ENCODE measurements at places on chromosomes 11 and 22.

DNA sequence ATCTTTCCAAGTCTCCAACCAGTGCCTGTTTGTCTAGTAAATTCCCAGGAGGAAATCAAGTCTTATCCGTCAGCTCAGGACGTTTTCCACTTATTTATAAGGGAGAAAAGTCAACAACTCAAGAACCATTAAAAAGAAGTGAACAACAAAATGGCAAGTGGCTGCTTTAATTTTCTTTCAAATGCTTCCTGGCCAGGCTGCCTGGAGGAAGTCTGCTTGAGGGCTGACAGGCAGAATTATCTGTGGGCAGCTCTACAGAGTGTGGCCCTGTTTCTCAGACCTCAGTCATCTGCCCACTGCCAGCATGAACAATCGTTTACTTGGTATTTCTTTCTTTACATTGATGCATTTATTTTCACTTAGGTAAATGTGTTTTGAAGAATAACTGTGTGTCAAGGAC lies 281.9 kb upstream of the ISX start:
- no peak for DNase-seq

- no peak for DNase-seq
Measured at GRCh38 chr11:106959800-106960199, 58.5 kb downstream of the GUCY1A2 start.

- no peak for DNase-seq
Measured at GRCh38 chr11:19525276-19525675, 187.4 kb upstream of the NAV2 start.

- no peak for DNase-seq
Measured at GRCh38 chr11:24589064-24589463, 92.2 kb downstream of the LUZP2 start.

- DNase-seq: no peak
Measured at GRCh38 chr11:113895367-113896155, 9.0 kb upstream of the HTR3B start.

- DNase-seq: no peak
Measured at GRCh38 chr22:25111579-25112517, 87.8 kb upstream of the CRYBB3 start.

- no peak for DNase-seq
Measured at GRCh38 chr22:25569983-25570382, 5.5 kb downstream of the GRK3 start.

DNA sequence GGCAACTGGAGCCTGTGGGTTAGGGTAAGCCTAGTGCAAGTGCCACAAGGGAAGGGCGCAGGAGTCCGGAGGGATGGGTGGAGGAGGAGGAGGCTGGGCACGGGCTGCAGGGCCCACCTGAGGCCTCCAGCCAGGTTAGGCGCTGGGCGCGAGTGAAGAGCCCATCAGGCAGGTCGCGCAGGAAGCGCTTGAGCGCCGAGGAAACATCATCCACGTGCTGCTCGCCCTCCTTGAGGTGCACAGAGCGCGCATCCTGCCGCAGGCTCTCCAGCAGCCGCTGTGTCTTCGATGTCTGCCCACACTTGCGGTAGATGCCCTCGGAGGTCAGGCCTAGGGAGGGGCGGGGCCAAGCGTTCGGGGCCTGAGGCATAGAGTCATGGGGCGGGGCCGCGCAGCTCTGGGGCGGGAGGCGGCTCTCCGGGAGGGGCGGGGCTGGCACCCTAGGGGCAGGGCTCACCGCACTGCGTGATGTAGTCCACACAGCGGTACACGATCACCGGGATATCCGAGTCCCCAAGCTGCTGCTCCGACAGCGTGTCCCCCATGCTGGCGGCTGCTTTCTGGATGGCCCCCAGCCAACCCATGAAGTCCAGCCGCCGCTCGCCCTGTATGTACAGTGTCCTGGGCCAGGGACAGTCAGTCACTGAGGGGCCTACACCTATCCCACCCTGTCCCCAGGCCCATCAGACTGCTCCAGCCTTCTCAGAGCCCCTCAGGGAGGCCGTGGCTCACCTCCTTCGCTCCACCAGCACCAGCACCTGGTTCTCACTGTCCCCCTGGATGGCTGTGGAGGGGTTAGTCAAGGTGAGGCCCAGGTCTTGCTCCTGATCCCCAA lies 22.9 kb upstream of the PDE2A start:
- peak; percentile 24 for DNase-seq

DNA sequence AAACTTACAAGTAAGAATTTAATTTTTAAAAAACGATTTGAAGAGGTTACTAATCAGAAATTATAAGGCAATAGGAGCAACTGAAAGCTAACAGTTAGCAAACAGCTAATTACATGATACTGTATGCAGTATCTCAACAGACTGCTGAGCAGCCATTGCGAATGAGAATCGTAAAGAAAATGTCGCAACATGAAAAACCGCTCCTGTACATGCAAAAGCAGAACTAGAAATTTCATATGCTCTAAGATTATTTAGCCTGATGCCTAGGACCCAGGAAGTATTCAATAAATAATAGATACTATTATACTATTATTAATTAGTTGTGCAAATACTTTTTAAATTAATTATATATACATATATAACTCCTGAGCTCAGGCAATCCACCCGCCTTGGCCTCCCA lies 48.7 kb upstream of the EP300 start:
- no peak for DNase-seq

DNA sequence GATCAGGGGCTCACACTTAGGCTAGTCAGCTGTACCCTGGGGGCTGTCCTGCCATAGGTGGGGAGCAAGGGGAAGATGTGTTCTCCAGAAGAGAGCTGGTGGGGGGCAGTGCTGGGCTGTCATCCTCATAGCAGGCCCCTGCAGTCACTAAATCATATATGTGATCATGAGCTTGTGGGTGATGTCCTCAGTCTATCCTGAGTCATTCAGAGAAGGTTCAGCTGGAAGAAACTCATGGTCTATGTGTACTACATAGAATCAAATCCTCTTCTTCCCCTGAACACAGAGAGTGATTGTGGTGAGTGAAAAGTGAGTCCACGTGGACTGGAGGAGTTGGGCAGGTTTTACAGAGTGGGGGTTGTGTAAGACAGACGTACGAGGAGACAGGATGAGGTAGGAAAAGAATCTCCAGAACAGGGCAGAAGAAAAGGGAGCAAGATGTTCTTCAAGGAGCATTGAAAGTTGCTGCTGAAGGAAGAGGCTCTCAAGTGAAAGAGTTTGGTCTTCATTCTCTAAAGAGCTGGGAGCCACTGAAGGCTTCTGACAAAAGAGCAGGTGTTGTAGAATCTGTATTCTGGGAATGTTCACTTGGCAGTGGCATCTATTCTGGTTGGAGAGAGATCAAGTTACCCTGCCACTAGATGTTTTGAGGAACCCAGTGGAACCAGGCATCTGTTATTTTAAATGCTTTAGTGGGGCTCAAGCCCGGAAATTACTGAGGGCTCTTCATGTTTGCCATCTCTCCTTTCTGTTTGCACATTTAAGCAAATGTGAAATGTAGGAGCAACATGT lies 68.9 kb downstream of the C22orf31 start:
- DNase-seq: no peak

DNA sequence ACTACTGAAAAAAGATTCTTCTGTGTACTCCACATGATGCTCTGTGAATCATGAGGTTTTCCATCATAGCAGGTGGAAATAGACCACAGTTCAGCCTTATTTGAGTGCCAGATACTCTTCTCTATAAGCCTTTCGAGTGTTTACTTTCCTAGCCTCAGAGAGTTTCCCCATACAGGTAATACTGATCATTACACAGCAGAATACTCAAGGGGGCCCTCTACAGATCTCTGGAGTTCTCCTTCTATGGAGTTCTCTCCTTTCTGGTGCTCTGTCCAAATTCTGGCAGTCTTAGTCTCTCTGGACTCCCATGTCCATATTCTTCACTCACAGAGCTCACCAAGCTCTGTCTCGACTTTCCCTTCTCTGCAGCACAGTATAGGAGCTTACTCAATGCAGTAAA lies 175.7 kb upstream of the CARD18 start:
- no peak for DNase-seq

DNA sequence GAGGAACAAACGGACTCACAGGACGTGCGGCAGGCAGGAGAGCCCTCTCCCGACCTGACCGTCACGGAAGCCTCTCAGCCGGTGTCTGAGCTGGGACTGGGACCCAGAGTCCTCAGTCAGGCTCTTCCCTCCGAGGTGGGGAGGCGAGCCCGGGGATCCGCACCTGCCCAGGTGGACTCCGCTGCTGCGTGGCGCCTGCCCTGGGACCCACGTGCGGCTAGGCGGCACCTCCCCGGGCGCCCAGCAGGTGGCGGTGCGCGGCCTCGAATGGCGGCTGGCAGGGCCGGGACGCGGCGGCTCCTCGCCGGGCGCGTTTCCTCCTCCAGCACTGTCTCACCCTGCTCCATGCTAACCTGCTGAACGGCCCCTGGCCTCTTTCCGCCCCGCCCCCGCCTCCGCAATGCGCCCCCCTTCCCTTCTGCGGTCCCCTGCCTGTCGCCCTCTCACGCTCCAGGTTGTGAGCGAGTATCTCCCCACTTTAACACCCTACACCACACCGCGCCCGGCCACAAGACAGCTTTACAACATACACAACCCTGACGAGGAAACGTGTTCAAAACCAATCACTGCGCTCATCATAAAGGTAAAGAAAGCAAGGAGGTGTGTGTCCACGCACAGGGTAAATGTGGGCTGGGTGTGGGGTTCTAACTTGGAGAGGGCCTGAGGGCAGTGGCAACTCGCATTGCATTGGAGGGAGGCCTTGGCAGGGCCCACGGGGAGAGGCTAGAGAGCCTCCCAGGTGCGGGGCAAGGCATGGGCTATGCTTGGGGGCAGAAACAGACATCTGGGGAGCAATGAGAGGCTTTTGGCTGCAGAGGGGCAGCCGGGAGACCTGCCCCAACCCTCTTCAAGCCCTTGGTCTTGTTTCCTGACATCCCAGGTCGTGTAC lies 25.9 kb upstream of the ATXN10 start:
- peak; percentile 57 for DNase-seq

GRCh38 chr22:42272431-42272999 lies 2.1 kb upstream of the TCF20 start:
- no peak for DNase-seq

GRCh38 chr11:68775951-68776388 lies 24.6 kb upstream of the TESMIN start:
- DNase-seq: no peak

GRCh38 chr11:27421819-27422494 lies 50.6 kb downstream of the LGR4 start:
- DNase-seq: no peak

DNA sequence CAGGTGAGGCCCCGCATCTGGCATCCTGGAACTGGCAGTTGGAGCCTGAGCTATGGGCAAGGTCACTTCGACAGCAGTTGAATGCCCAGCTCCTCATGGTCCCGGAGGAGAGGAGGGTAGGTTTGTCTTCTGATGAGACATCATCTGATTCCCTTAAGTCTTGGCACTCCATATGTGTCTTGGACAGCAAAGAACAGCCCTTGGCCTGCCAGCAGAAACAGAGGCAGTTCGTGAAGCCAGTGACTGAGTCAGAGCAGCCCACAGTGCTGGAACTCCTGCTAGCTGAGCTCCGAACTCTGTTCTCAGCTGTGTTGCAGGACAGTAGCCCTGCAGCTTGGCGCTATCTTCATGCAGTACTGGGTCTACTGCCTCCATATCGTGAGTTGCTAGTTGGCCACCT lies 1.0 kb downstream of the DNHD1 start:
- no peak for DNase-seq

DNA sequence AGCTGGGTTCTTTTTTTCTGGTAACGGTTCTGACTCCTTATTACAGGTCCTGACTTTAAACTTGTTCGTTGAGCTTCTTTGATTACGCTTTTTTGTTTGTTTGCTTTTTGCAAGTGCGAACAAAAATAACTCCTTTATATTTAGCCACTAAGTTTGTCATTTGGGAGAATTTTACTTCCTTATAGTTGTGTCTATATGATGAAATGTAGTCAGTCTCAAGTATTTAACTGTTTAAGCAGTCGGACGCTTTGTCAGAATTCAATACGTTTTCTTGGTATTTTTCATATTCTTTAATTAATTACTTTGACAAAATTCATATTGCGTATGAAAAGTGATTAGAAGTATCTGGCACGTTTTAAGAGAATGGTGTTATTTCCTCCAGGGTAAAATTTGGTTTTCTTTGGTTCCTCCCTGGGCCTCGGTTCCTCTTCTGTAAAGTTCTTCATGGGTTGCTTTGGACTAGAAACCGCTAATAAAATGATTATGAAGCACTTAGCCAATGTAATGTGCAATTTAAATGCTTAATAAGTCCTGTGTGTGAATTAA lies 1.3 kb downstream of the CBL start:
- DNase-seq: no peak

GRCh38 chr11:16030664-16031063 lies 325.7 kb downstream of the SOX6 start:
- peak; percentile 7 for DNase-seq

DNA sequence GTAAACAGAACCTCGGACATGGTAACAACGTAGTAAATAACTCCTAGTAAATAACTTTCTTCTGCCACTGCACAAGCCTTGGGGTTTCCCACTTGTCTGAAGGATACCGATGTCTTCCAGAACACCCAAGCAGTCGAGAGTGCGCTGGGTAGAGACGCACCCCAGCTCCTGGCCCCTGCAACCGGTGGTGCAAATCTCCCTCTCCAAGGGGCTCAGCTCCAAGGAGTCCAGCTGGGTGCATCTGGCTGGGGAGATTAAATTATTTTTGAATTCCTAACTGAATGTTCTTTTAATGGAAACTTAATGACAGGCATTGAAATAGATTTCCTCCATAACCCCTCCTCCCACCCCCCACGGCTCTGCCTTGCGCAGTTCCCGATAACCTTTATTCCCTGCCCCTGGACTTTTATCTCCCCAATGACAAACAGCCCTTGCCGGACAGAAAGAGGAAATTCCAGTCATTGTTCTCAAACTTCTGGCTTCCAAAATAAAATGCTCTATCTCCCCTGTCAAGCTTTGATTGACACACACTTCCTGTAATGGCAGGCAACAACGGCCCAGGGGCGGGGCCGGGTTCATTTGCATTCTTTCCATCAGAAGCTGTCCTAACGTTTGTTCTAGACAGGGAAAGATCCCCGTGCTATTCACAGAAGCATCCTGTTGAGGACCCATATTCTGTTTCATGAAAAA lies 31.2 kb downstream of the KCNJ1 start:
- DNase-seq: no peak

DNA sequence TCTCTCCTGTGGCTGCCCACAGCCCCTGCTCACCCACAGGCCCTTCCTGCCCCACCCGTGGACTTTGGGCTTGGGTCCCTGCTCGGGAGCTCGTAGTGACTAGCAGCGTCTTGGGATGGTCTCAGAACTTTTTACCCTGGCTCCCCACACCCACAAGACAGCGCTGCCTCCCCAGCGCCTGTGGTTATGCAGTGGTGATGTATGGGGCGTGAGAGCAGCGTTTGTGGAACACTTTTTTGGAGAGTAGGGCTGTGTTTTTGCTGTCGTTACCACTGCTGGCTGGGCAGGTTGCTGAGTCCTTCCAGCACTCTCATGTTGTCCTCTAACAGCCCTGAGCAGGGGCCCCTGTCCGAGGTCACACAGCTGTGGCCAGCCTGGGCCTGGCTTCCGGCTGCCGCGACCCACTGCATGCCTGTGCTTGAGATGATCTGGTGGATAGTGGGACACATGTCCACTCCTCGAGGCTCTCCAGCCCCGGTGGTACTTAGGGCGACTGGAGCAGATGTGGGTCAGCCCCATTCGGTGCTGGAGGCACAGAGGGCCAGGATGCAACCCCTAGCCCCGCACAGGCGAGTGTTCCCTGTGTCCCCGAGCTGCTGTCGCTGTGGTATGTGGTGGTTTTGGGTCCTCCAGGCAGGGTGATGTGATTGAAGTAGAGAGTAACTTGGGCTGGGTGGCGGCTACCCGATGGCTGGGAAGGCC lies 7.1 kb upstream of the GRAMD4 start:
- DNase-seq: no peak

Data from EL (cell line).